Testis (tissue), 5 donors: ENCODE measurements at places on chromosomes 5 and 9. TPM values are rescaled to one million over a fixed set of nuclear protein-coding genes. Genes with fewer than 3 reads are reported as not detected.

- no peaks in the 10 kb centered on the region for H3K36me3 ChIP-seq
- H3K27me3 ChIP-seq: no peaks in the 10 kb centered on the region
- no peaks in the 10 kb centered on the region for H3K4me1 ChIP-seq
- DNase-seq: no peak
- no peak overlapping the region for H3K27ac ChIP-seq
- H3K4me3 ChIP-seq: no peak overlapping the region
Measured at GRCh38 chr9:76423216-76424177, 29.3 kb upstream of the RFK start.

GRCh38 chr5:16693879-16694278 is 77.1 kb upstream of the RETREG1 start:
- no peak overlapping the region for H3K27ac ChIP-seq
- H3K4me1 ChIP-seq: no peaks in the 10 kb centered on the region
- no peak for DNase-seq
- H3K36me3 ChIP-seq: no peaks in the 10 kb centered on the region
- H3K27me3 ChIP-seq: no peaks in the 10 kb centered on the region
- H3K4me3 ChIP-seq: no peak overlapping the region

GRCh38 chr5:103375863-103376591 is 117.5 kb downstream of the MACIR start:
- H3K27me3 ChIP-seq: no peaks in the 10 kb centered on the region
- H3K36me3 ChIP-seq: no peaks in the 10 kb centered on the region
- H3K4me1 ChIP-seq: no peaks in the 10 kb centered on the region
- no peak for DNase-seq

Gene SARDH
- 7.2 TPM for total RNA-seq

Gene MYMK
- not detected for total RNA-seq

- H3K27ac ChIP-seq: no peak overlapping the region
- no peak overlapping the region for H3K4me3 ChIP-seq
Measured at GRCh38 chr5:132220491-132220890, 7.2 kb downstream of the P4HA2 start.

GRCh38 chr5:57552033-57552432 is 69.4 kb upstream of the ACTBL2 start:
- no peaks in the 10 kb centered on the region for H3K27me3 ChIP-seq
- DNase-seq: no peak
- H3K4me1 ChIP-seq: no peaks in the 10 kb centered on the region
- H3K4me3 ChIP-seq: no peak overlapping the region
- H3K27ac ChIP-seq: no peak overlapping the region
- no peaks in the 10 kb centered on the region for H3K36me3 ChIP-seq

Gene OMD
- total RNA-seq: 4.9 TPM

Gene MARVELD2
- 6.9 TPM for total RNA-seq
